Cortex of kidney (tissue), 1 donor: ENCODE measurements at places on chromosomes 12 and 14.

DNA sequence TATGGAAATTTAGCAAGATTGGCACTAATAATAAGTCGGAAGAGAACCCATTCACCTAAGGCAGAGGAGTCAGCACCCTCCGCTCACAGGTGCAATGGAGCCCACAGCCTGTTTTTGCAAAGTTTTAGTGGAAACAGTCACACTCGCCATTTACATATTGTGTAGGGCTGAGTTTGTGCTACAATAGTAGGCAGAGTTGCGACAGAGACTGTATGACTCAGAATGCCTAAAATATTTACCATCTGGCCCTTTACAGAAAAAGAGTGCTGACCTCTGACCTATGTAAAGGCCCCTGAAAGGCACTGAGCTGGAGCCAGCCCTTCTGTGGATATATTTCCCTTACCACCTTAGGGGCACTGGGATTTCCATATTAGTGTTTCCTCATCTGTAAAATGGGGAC lies 79.0 kb downstream of the PRIMA1 start:
- no peak for DNase-seq

DNA sequence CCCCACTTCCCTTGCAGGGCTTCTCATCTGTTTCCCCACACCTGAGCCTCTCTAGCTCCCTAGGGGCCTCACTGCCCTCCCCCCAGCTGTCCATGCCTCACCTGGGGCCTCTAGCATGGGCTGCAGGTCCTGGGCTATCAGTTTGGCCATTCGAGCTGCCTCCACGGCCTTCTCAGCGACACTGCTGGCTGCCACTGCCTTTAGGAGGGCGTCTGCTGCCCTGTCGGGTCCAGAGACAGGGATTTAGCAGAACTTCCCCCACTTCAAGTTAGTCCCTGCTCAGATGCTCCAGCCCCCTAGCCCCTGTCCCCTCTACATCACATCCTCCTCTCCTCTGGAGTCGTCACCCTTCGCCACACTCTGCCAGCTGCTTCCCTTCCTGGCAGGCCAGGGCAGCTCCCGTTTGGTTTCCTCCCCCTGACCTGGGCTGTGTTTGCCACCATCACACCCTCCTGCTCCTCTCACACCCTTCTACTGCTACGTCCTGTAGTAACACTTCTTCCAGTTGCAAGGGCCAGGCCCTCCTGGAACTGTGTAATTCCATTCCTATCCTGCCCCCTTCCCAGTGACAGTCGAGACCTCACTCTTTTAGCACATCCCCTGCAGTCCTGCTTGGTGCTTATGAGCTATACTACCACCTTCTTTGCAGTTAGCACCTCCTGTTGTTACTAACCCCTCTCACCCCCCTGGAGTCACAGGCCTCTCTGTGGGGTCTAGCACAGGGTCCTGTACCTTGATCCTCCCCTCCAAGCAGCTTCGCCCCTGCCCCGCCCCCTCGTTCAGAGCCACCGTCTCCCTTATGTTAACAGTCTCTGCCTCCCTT lies 4.3 kb upstream of the AP1G2 start:
- no peak for DNase-seq

GRCh38 chr12:98332642-98333041 lies 182.7 kb upstream of the TMPO start:
- DNase-seq: no peak

GRCh38 chr14:22384167-22384549 lies 204.9 kb downstream of the DAD1 start:
- DNase-seq: no peak

DNA sequence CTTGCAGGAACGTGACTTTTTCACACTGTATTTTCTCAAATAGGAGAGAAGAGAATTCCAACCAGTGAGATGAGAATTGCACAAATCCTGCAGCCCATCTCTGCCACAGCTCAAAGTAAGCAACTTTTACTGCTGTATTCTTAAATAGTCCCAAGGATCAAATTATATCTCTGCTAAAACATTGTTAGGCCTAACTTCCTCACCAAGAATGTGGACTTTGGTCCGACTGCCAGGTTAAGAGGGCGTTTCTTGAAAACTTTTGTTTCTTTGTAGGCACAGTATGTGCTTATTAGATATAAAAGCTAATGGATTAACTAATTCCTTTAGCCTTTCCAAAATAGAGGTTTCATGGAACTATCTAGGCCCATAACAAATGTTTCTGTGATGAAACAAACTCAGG lies 61.4 kb upstream of the IFNG-AS1 start:
- DNase-seq: no peak

- DNase-seq: no peak
These were observed 885 bp upstream of the PALS1 start for GRCh38 chr14:67240168-67240932.

- no peak for DNase-seq
These were observed 241.0 kb upstream of the NPAS3 start for GRCh38 chr14:32697704-32698103.

- DNase-seq: no peak
These were observed 135.9 kb downstream of the PAH start for GRCh38 chr12:102781117-102781516.

GRCh38 chr12:100229036-100229635 lies 28.5 kb downstream of the ACTR6 start:
- no peak for DNase-seq

GRCh38 chr12:3832738-3833137 lies 40.5 kb downstream of the PARP11 start:
- no peak for DNase-seq

GRCh38 chr12:63982604-63983295 lies 138.2 kb downstream of the SRGAP1 start:
- no peak for DNase-seq

- no peak for DNase-seq
These were observed 32.8 kb downstream of the ABCD2 start for GRCh38 chr12:39586816-39587215.

GRCh38 chr14:74961238-74961911 lies 6.0 kb upstream of the PGF start:
- DNase-seq: no peak

DNA sequence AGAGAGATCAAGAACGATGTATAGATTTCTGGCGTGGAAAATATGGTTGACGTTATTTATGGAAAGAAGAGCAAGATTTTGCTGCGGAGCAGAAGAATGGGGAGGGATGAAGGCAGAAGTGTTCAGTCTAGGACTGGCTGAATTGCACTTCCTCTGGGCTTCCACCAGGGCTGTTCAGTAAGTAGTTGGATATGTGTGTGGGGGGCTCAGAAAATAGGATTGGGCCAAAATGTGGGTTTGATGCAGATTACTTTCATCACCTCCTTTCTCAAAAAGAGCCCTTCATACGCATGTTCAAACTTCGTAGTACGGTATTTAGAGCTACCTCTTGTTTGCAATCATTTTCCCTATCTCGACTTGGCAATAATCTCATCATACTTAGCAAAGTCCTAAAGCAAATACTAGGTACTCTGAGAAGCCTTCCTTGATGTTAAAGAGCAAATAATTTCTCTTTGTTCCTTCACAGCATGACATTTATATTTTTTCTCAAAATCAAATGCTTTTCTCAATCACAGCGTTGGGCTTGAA lies 349.4 kb downstream of the NELL2 start:
- no peak for DNase-seq

- DNase-seq: no peak
These were observed 5.1 kb downstream of the ARHGDIB start for GRCh38 chr12:14956024-14956891.

DNA sequence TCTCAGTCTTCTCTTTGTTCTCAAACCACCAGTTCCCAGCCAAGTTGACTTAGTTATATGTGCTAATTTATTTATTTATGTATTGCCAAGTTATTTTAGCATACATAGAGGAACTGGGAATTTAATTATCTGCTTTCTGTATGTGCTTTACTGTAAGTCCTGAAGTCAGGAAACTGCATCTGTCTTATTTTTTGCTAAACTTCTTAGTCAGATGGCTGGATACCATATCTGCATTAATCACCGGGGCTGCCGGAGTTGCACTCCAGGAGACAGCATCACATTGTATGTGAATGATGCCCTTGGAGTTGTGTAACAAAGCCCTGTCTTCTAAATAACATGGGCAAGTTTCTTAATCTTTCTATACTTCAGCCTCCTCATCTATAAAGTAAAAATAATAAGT lies 96.2 kb downstream of the MON2 start:
- DNase-seq: no peak

DNA sequence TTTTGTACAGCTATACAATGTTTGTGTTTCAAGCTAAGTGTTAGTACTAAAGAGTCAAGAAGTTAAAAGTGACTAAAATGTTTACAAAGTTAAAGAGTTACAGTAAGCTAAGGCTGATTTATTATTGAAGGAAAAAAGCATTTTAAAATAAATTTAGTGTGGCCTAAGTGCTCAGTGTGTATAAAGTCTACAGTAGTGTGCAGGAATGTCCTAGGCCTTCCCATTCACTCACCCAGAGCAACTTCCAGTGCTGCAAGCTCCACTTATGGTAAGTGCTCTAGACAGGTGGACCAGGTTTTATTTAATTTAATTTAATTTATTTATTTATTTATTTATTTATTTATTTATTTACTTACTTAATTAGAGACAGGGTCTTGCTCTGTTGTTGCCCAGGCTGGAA lies 19.6 kb downstream of the DLK1 start:
- no peak for DNase-seq
